ENCODE measurements at places on chromosomes 3 and 15. TPM values are rescaled to one million over a fixed set of nuclear protein-coding genes. Genes with fewer than 3 reads are reported as not detected.

The GPR87 gene
- total RNA-seq, result 0.43 TPM

The SOX14 gene
- total RNA-seq, result not detected

The GTPBP8 gene
- 40.6 TPM for total RNA-seq

DNA sequence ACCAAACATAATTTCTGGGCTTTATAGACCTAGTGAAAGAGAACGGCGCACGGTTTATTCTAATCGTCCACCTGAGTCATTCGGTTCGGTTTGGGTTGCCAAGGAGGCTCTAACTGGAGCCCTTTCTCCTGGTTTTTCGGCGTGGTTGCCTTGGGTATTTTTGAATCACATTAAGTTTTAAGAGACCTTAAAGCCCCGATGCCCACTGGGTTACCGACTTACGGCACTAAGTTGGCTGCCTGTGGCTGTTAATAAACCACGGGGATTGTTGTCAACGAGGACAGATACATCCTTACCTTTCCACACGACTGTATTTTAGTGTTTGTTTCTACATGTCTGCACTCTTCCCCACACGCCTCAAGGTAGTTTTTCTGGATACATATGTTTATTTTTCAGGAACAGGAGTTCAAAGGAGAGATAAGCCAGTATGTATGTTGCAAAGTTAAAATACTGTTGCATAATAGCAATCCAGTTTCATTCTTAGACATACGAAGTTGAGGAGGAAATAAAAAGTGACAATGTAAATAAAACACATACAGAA is 1.2 kb upstream of the ANP32A start:
- peak; percentile 64 for DNase-seq

The CCK gene
- not detected for total RNA-seq

The CHRM5 gene
- total RNA-seq, result under 0.01 TPM

DNA sequence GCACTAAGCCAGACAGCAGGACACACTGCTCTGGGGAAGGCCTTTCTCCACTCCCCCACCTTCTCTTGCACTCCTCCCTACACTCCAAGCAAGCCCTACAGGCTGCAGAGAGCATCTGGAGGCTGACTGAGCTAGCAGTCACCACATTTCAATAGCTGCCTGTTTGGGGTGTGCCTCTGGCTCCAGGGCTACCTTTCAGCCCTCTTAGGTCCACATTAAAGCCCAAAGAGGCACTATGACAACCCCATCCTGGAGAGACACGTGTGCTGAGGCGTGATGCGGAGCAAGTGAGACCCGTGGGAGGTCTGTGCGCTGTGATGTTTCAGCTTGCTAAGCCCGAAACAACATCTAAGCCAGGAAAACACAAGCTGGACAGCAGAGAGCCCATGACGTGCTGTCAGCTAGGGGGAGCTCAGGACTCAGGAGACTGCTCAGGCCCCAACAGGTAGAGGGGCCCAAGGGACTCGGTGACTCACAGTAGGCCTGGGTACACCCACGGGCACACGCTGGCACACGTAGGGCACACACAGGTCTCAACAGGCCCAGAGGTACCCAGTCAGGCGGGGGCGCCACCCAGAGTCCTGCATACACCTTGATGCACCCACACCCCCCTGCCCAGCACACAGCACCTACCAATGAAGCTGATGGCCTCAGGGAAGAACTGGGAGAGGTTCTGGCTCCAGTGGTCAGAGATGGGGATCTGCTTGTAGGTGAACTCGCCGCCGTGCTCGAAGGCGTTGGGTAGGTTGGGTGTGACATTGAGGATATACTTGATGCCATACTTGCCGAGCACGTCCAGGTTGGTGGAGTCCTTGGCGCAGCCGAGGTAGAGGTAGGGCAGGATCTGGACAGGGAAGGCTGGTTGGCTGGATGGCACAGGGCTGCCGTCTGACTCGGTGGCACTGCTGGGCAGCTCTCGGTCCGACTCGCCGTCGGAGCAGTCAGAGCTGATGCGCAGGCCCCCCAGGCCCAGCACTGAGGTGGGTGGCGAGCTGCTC is 2.8 kb downstream of the DUSP7 start:
- peak; percentile 58 for DNase-seq

GRCh38 chr3:133783762-133784161 is 21.9 kb upstream of the SRPRB start:
- no peak for DNase-seq

GRCh38 chr3:153679714-153680113 is 441.5 kb upstream of the ARHGEF26 start:
- no peak for DNase-seq

DNA sequence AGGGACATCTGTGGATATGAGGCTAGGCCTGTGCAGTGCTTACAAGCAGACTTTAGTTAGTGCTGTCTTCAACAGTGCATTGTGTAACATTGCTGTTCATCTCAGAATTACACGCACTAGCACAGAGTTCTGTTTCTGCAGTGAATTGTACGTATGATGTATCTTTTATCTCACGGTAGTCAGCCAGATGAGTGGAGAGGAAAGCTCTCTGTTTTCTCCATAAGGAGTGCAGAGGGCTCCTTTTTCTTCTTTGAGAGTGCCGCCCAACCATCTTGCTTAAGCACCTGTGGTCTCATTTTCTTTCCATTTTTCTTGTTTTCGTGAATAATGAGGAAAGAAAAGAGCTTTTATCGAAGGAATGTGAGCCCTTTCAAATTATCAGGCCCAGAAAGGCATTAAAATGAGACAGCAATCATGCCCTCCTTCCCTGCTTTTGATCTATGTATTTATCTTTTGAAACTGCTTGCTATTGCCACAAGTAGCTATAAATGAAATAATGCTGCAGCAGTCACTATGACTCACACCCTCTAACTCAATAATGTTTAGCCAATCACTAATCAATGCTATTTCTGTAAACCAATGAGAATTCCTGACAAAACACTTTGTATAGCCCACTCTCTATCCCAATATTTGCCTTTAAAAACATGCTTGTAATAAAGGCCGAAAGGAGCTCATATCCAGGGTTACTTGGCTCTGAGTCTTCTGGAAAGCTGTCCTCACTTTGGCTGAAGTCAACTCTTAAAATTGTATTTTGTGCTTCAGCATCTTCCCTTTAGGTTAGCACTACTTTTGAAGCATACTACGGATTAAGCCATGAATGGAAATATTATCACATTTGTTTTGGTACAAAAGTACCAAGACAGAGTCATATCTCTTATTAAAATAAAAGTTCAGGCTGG is 226.0 kb upstream of the P2RY1 start:
- DNase-seq, result no peak

DNA sequence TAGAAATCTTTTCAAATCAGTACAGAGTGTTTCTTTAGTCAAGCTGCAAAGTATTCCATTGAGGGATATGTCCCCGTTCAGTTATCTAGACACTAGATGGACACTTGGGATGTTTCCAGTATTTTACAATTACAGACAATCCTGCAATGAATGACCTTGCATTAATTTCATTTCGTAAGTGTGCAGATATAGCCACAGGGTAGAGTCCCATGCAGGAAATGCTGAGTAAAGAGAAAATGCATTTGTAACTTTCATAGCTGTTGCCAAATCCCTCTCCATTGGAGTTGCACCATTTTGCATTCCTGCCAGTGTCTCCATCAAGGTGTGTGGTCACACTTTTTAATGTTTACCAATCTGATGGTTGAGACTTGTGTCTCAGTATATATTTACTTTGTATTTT is 92.5 kb downstream of the LIPC start:
- DNase-seq, result no peak

GRCh38 chr3:108096532-108097321 is 5.9 kb upstream of the CD47 start:
- DNase-seq, result no peak

DNA sequence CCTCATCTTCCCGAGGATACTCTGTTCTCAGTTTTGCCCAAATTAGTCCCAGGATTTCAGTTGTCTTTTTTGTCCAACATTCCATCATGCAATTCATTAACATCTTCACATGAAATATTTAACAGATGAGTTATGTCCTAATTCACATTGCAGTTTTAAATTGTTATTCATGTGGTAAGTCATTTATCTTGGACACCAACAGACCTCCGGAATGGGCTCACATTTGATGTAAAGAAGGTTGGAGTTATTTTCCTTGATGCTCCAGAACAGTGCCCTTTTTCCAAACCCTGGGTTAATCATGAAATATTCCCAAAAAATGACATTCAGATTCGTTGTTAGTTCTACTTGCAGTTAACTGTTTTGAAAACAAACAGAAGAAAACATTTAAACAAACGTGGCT is 32.8 kb upstream of the LRTM1 start:
- peak; percentile 74 for DNase-seq

DNA sequence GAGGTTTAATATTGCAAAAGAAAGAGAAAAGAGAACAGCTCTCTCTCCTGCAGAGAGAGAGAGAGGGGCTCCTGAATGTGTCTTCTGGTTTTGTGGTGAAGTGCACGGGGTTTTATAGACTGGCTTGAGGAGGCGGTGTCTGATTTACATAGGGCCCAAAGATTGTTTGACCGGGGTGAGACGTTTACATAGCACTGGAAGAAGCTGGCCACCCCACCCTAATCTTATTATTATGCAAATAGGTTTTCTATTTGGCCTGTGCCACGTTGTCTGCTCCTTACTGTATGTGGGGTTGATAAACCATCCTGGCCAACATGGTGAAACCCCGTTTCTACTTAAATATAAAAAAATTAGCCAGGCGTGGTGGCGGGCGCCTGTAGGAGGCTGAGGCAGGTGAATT is 268.6 kb downstream of the SV2B start:
- DNase-seq, result no peak

DNA sequence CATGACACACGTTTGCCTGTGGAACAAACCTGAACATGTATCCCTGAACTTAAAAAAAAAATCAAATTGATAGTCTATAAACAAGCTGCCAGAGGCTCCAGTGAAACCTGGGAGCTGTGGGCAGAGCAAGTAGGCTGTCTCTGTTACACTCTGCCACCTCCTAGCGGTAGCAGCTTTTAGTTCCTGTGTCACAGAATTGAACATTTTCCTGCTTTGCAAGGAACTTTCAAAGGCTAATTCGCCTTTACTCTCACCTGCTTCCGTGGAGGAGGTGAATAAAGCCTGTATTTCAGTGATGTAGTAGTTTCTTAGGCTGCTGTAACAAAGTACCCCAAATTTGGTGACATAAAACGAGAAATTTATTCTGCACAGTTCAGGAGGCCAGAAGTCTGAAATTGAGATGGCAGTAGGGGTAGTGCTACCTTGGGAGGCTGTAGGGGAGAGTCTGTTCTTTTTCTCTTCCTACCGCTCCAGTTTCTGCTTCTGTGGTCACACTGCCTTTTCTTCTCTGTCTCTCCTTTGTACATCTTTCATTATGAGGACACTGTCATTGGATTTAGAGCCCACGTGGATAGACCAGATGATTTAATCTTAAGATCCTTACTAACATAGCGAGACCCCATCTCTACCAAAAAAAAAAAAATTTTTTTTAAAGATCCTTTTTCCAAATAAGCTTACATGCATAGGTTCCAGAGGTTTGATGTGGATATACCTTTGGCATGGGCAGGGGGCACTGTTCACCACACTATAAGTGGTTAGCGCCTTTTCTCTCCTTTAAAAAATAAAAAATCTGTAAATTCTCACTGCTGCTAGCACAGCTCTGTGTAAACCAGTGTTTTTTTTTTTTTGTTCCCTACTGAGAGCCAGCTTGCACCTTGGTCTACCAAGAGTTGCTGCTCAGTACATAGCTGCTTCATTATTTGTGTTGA is 25.3 kb downstream of the FBXO22 start:
- peak; percentile 29 for DNase-seq

DNA sequence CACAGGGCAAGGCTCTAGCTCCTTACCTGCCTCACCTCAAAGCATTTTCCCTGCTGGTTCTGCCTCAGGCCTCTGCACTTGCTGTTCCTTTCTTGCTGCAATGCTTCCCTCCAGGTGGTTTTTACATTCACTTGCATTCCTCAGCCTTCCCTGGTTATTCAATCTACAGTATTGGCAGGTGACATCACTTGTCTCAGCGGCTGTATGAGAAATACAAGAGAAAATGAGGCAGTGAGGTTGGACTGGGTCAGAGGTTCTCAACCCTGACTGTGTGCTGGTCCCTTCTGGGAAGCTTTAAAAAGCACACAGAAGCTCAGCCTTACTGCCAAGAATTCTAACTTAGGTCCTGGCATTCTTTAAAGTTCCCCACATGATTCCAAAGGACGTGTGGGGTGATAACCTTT is 26.7 kb downstream of the SIAH2 start:
- no peak for DNase-seq

The KBTBD13 gene
- total RNA-seq, result not detected

DNA sequence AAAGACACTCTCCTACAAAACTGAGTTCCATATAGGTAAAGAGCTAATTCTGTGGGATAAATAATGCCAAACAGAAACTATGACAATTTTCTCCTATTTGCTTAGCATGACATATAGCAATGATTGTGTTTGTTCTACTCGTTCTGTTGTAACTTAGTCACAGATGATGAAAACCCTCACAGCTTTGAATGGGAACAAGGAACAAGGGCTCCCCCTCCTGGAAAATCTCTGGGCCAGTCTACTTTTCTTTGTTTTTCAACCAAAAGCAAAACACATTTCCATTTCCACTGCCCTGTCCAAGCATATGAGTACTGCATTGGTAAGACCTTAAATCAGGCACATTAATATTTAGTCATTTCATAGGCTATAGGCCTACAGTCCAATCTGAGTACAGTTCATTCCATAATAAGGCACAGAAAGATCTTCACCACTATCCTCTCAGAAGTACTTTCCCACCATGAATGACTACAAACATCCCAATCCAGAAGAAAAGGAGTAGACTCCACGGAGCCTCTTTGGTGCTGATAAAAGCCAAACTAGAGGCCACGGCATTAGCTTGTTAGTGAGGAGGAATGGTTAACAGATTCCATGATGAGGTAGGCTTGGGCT is 67.1 kb downstream of the ATP8B4 start:
- peak; percentile 91 for DNase-seq

The ACAN gene
- total RNA-seq, result not detected

The GOLGA8N gene
- total RNA-seq, result 2.6 TPM

The CSPG5 gene
- 0.32 TPM for total RNA-seq

DNA sequence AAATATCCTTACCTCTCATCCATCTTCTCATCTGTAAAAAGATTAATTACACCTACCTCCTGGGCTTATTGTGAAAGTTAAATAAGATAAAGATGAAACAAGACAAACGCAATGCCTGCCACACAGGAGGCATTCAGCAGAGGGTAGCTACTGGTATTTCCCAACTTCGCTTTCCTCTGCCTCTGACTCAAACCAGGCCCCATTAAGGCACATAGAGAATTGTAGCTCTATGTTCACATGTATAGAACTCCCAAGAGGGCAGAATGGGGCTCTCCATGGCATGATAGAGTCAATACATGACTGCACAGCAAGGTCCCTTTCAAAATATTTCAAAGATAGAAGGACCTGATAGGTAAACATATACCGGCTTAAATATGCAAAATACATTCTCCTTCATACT is 1.4 kb downstream of the LYSMD2 start:
- no peak for DNase-seq

- DNase-seq, result no peak
Observed at GRCh38 chr3:160616716-160617115, 51.3 kb upstream of the KPNA4 start.

GRCh38 chr15:42919799-42920518 is 619 bp downstream of the TTBK2 start:
- peak; percentile 57 for DNase-seq

- no peak for DNase-seq
Observed at GRCh38 chr15:101210466-101210865, 41.4 kb downstream of the CHSY1 start.
